ENCODE measurements at places on chromosomes 7 and 10. TPM values are rescaled to one million over a fixed set of nuclear protein-coding genes. Genes with fewer than 3 reads are reported as not detected.

Gene PLCE1
- 38.2 TPM for total RNA-seq

- H3K27me3 ChIP-seq: no peaks in the 10 kb centered on the region
- no peak for DNase-seq
- no peak overlapping the region for H3K27ac ChIP-seq
Measured at GRCh38 chr7:151699147-151699927, 177.6 kb downstream of the PRKAG2 start.

DNA sequence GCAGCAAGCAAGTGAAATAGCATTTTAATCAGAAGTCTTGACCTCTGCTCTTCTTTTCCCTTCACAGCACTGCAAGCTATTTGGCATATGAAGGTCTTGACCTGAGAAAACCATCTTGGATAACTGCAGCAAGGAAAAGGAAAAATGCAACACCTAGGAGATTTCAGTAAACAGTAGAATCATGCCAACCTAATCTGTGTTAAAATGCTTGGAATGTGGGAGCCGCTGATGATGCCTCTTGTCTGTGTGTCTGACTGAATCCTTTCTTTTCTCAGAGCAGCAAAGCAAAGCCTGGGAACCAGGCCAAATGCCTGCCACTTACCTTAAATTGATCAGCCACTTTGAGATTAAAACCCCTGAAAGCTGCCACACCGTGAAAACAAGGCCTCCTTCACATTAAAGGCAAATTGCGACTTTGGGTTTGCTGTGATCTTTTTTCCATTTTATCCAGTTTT is 80.4 kb upstream of the CDK6 start:
- DNase-seq: no peak
- no peak overlapping the region for H3K4me3 ChIP-seq
- no peaks in the 10 kb centered on the region for H3K27me3 ChIP-seq
- no peaks in the 10 kb centered on the region for H3K4me1 ChIP-seq
- H3K27ac ChIP-seq: no peak overlapping the region
- H3K36me3 ChIP-seq: no peaks in the 10 kb centered on the region

Gene AVL9
- total RNA-seq: 45.2 TPM

Measured in Peyer's patch (tissue), 4 donors.